ENCODE measurements at places on chromosomes 2 and 18. TPM values are rescaled to one million over a fixed set of nuclear protein-coding genes. Genes with fewer than 3 reads are reported as not detected.

GRCh38 chr2:65937379-65938160 is 497.4 kb upstream of the MEIS1 start:
- DNase-seq: no peak

GRCh38 chr2:102122115-102122514 is 20.4 kb upstream of the IL1R1 start:
- DNase-seq: no peak

- no peak for DNase-seq
Observed at GRCh38 chr18:74234326-74235171, 57.2 kb downstream of the CYB5A start.

GRCh38 chr2:24586955-24587354 is 95.9 kb downstream of the NCOA1 start:
- DNase-seq: peak; percentile 38

DNA sequence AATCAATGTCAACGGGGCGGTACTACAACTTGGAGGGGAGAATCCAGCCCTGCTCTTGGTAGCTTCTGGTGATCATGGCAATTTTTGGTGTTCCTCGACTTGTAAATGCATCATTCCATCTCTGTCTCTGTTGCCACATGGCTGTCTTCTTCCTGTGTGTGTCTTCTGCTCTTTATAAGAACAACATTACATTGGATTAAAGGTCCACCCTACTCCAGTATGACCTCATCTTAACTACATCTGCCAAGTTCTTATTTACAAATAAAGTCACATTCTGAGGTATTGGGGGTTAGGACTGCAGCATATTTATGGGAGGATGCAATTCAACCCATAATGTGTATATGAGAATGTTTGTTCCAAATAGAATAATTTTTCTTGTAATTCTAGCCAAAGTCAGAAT is 28.8 kb upstream of the FIGN start:
- no peak for DNase-seq

DNA sequence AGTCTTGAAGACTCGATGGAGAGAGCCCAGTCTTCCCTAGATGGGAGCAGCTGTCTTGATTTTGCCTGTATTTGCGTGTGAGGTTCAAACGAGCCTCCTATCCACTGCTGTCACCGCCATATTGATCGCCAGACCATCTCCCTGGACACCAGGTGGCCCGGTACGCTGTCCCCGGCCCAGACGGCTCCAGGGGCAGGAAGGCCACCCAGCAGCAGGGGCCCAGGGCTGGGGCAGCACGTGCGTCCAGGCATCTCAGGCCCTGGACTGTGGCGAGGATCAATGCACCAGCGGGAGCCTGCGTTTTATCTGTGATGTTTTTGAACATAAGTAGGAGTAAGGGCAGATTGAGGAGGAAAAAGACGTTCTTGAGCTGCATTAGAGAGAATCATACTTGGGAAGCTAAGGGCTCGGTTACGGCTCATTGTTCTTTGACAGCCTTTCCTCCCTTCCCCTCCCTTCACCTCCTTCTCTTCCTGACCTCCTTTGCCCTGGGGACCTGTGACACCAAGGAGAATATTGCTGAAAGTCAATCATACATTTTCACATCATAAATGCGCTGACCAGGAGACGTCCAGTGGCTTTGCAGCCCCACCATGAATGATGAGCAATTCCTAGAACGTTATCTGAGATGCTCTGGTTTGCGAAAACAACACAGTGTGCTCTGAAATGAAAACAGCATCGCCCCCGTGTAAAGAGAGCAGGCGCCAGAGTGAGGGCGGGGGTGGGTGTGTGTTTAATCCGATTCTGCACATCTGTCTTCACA is 711.2 kb upstream of the SALL3 start:
- no peak for DNase-seq

GRCh38 chr2:201880579-201880978 is 74.2 kb downstream of the CDK15 start:
- DNase-seq: no peak

DNA sequence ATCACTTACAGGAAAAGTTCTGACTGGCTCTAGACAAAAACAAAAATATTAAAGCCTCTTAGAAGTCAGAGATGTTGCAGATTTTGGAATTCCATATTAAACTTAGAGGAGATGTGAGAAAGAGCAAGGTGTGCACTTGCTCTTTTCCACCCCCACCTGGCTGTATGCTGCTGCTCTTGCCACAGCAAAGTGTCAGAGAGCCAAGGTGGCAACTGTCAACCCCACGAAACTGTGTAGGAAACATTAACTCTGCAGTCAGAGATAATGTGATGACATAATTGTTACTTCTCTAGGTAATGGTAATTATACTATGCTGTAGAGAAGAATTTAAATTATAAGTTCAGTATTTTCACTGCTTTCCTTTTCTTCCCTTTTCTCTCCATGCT is 25.4 kb downstream of the CD8A start:
- DNase-seq: no peak

GRCh38 chr2:39735648-39736047 is 43.4 kb downstream of the THUMPD2 start:
- no peak for DNase-seq

DNA sequence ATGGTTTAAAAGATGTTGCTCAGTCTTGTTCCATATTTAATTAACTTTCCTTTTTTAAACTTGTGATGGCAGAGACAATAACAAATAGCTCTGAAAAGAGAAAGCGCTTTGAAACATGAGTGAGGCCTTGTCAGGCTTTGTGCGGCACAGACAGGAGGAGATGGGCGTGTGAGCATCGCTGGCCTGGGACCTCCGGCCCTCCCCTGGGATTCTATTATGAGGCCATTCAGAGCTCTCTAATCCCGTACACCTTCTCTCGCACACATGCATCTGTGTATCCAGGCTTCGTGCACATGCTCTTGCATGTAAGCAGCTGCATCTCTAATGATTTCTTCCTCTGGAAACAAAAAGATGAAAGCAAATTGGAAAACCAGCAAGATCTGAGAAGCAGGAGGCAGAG is 313.7 kb downstream of the ZNF521 start:
- no peak for DNase-seq

Gene TEX44
- polyA plus RNA-seq: not detected

Gene TUBB8B
- not detected for polyA plus RNA-seq

Gene CNRIP1
- polyA plus RNA-seq: not detected

Gene VSNL1
- polyA plus RNA-seq: not detected

Gene LIMS2
- not detected for polyA plus RNA-seq

Gene UGT1A8
- polyA plus RNA-seq: not detected

Gene ATP6V1B1
- not detected for polyA plus RNA-seq

Data from immature natural killer cell (primary cell).